ENCODE measurements at places on chromosomes 1 and 21. TPM values are rescaled to one million over a fixed set of nuclear protein-coding genes. Genes with fewer than 3 reads are reported as not detected.

GRCh38 chr1:94056171-94056570 is 64.8 kb downstream of the ABCA4 start:
- peaks cover 65% of the 10 kb centered on the region for H3K4me1 ChIP-seq
- H3K27me3 ChIP-seq = no peaks in the 10 kb centered on the region
- peak overlapping the region; percentile 43 for H3K27ac ChIP-seq
- H3K4me3 ChIP-seq = no peak overlapping the region
- DNase-seq = no peak

DNA sequence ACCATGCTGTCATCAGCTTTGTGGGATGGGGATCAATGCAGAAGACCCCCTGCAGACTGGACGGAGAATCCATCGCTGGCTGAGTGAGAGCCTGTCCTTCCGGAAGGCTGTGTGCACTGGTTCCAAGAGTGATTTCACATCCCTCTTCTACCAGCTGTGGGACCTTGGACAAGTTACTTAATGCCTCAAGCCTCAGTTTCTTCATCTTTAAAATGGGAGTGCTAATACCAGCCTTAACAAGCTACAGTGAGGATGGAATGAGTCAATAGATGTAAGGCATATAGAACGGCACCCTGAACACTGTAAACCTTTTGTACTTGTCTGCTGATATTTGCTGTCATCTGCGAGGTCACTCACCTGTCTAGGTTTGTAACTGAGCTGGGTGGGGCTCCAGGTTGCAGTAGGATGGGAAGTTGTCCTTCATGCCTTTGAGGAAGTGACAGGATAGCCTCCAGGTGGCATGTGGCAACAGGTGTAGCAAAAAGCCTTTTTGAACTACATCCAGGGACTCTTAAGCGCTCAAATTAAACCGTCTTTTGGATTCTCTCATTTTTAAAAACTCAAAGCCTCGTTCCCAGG is 27.5 kb downstream of the TMEM51 start:
- peak overlapping the region; percentile 38 for H3K27ac ChIP-seq
- H3K4me3 ChIP-seq = no peak overlapping the region
- H3K27me3 ChIP-seq = no peaks in the 10 kb centered on the region
- H3K4me1 ChIP-seq = peaks cover 47% of the 10 kb centered on the region
- no peaks in the 10 kb centered on the region for H3K36me3 ChIP-seq
- no peak for DNase-seq

Gene RXRG
- not detected for total RNA-seq

Gene TSPAN1
- total RNA-seq = 1.9 TPM

Gene IGSF9
- total RNA-seq = not detected

Gene PLA2G4A
- total RNA-seq = 0.91 TPM

Measured in HFFc6 (cell line).